ENCODE measurements at places on chromosomes 4 and X.

- peak; percentile 34 for DNase-seq
Observed at GRCh38 chrX:68822641-68823410, 6.0 kb upstream of the EFNB1 start.

- no peak for DNase-seq
Observed at GRCh38 chr4:145933134-145933533, 5.5 kb downstream of the ZNF827 start.

DNA sequence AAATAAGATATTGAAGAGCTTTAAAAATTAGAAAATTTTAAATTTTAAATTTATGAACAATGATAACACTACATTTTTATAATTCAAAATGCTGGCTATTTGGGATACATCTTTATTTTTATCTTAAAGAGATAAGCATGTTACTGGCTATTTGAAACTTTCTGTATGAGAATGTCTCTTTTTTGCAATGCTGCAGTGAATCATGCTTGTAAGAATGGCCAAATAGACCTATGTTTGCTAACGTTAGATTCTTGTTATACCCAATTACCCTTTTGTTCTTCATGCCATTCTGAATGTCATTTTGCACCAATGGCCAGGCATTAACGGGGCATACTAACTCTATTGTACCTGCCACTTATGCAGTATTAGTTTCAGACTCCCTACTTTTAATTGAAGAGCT lies 49.5 kb downstream of the SLIT2 start:
- DNase-seq = no peak

- DNase-seq = no peak
Observed at GRCh38 chr4:858041-858481, 32.1 kb upstream of the CPLX1 start.

DNA sequence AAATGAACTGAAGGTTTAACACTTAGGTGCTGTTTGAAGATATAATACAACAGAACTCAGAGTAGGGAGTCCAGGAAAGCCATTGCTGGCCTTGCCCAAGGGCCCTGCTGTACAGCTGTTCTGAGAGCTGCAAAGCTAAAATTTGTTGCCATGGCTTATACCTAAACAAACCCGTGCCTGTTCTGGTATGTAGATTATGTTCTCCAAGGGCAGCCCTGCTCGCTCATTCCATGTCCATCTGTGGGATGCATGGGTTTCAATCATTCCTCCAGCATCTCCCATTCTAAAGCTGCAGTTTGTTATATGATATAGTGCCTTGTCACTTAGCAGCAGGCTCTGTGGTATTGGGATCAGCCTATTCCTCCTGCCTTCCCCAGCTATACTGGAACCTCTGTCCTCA lies 80.8 kb upstream of the BMPR1B start:
- DNase-seq = no peak

DNA sequence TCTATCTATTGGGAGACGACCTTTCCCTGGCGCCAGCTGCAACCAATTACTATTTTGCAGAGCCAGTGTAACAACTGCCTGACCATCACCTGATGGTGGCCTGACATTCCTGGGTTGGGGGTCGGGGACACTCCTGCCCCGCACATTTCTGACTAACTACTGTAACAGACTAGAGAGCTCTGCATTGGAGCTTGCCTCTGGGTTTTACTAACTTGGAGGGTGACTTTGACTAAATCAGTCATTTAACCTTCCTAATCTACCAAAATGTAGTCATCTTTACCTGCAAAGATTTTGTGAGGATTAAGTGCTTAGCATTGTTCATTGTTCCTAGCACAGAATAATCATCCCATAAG lies 37.5 kb upstream of the ABCG2 start:
- DNase-seq = no peak

DNA sequence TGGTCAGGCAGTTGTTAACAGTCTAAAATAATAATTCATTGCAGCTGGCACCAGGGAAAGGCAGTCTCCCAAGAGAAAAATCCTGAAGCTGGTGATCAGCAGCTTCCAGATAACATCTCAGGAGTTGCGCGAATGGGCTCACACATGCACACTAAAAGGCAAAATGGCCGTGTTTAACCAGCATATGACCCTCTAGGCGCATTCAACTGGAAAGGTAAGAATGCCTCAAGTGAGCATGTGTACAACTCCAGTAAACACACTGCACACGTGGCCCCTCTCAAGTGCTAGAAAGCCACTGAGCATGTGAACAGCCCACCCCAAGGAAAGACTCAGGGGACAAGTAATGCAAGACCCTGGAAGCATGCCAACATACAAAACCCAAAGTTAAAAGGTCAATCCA lies 33.1 kb downstream of the STPG2 start:
- peak; percentile 88 for DNase-seq

- peak; percentile 11 for DNase-seq
Observed at GRCh38 chrX:42495139-42495538, 282.8 kb downstream of the PPP1R2C start.
